ENCODE measurements at places on chromosomes 1 and 21.

DNA sequence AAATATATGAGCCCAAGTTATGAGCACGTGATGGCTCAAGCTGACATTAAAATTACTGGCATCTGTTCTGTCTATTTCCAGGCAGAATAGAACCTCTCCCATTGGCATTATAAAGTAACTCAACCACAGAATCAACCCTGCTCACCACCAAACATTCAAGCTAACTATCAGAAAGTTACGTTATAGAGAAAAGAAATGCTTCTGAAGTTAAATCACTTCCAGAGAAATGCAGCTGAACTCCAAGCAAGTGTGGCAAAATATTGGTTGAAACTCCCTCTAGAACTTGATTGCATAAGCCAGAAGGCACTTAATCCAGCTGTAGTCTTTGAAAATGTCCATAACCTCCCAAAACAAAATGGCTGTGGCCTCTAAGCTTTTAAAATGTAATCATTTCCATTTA is 36.2 kb upstream of the UBE2U start:
- DNase-seq = no peak

GRCh38 chr1:236150986-236151385 is 8.6 kb downstream of the GPR137B start:
- no peak for DNase-seq

GRCh38 chr21:44548381-44548780 is 2.9 kb downstream of the KRTAP10-2 start:
- no peak for DNase-seq

DNA sequence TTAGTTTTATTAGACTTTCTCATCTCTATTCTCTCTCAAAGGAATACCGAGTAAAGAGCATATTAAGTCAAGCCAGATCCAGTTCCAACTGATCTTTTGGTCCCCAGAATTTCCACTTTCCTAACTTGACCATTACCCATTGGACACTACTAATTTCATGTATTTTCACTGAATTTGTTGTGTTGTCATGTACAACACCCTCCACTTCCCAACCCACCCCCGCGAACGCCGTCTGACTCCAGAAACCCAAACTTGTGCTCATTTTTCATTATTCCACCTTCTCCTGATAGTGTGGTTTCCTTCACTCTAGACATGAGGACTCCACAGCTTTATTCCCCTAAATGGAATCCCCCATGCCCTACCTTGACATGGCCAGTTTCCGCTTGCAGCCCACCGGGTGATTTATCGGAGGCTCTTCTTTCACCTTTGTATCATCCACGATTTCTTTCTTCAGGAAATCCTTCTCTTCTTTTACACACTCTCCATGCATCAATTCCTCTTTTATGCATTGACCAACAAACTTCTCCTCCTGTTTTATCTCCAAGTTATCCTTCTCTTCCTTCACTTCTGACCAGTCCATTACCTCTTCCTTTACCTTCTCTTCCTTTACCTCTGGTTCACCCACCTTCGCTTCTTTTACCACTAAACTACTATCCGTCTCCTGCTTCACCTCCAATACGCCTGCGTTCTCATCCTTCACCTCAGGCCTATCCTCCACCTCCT is 805 bp downstream of the ZNHIT6 start:
- DNase-seq = no peak

DNA sequence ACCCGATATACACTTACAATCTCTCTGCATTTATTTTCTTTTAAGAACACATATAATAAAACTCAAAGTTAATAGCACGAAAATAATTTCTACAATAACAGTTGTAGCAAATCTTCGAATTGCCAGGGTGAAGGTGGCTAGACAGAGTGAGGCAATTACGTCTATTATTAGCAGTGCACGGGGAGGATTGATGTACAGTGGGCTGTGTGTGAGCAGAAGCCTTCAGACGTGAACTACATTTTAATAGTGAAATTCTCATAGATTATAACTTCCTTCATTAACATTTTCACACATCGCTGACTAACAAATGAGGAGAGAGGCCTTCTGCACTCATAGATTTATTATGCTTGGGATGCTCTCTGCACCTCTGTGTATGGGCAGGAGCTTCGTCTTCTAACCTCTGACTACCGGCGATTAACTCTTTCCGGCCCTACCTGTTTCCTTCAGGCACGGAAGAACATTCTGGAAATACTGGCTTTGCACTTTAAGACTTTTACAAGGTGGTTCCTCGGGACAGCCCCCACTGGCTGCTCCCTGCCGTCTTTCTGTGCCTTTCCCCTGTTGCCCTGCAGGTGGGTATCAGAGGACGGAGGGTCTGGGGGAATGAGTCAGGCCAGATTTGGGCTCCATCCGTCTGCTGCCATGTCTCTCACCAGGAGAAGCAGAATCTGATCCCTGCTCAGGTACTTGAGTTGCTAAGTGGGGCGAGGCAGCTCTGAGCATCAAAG is 200.5 kb downstream of the CAMTA1 start:
- DNase-seq = no peak

- DNase-seq = no peak
Measured at GRCh38 chr1:86515597-86515996, 31.3 kb upstream of the CLCA4 start.

GRCh38 chr1:66315671-66316070 is 218.3 kb upstream of the SGIP1 start:
- no peak for DNase-seq

DNA sequence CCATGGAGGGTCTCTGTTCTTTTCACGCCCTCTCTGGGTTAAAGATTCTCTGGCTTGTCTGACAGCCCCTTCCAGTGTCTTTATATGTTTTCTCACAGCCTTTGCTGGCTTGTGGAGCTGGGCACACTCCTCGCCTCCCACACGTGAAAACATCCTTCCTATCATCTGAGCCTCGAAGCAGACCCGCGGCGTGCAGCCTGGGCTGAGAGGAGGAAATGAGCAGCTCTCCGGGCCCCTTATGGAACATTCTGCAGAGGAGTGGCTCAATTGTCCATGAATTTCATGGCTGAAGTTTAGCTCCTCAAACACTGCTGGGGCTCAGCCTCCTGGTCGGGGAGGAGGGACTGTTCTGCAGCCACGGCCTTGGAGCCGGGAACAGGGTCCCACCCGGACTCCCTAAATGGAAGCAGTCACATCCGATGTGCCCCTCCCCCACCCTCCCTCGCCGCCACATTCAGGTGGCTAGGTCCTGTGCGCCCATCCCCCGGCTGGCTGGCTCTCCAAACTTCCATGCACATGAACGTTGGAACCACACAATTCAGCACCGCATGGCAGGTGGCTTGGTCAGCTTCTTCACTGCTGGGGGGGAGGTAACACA is 15.1 kb upstream of the PDE9A start:
- DNase-seq = no peak

DNA sequence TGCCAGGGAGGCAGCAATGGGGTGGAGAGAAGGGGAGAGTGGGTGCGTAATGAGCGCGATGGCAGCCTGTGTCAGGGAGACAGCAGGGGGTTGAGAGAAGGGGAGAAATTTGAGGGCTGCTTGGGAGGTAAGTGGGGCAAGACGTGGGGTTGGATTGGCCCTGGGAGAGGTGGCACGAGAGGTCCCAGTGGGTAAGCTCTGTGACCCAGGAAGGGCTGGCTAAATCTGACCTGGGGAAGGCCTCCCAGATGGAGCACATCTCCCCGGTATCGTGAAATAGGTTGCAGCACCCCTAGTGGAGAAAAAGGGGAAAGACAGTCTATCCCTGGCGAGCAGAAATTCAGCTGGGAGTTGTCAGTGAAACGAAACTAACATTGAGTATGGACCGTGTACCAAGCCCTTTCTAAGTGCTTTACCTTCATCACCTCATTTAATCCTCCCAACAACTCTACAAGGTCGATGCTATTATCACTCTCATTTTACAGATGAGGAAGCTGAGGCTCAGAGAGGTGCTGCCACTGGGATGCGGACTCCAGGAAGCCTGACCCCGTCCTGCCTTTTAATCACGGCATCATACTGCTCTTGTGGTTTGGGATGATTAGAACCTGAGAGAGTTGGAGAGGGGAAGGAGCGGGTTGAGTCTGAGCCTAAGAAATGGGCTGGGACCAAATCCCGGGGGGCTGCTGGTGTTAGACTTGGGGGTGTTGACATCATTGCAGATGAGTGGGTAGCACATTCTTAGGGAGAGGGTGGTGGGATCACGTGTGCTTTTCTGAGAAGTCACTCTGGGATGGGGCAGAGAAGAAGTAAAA is 56.6 kb upstream of the RPL11 start:
- peak; percentile 61 for DNase-seq

GRCh38 chr1:26848941-26849774 is 13.8 kb upstream of the SFN start:
- DNase-seq = no peak

GRCh38 chr1:117534995-117535467 is 70.8 kb upstream of the TENT5C start:
- peak; percentile 37 for DNase-seq

GRCh38 chr1:119582801-119583200 is 65.3 kb downstream of the ZNF697 start:
- DNase-seq = peak; percentile 6

DNA sequence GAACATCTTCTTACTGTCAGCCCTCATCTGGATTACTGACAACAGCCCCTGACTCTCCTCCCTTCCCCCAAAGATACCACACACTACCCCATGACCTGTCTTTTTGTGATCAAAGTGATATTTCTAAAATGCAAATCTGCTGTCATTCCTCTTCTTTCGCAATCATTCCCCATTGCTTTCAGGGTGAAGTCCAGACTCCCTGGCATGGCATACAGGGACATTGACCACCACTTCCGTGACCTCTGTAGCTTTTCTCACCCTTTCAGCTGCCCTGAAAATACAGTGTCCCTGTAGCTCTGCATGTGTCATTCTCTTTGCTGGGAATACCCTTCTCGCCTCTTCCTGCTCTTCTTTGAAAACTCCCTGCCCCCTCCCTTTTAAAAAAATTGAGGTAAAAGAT is 4.1 kb downstream of the SERINC2 start:
- DNase-seq = no peak

DNA sequence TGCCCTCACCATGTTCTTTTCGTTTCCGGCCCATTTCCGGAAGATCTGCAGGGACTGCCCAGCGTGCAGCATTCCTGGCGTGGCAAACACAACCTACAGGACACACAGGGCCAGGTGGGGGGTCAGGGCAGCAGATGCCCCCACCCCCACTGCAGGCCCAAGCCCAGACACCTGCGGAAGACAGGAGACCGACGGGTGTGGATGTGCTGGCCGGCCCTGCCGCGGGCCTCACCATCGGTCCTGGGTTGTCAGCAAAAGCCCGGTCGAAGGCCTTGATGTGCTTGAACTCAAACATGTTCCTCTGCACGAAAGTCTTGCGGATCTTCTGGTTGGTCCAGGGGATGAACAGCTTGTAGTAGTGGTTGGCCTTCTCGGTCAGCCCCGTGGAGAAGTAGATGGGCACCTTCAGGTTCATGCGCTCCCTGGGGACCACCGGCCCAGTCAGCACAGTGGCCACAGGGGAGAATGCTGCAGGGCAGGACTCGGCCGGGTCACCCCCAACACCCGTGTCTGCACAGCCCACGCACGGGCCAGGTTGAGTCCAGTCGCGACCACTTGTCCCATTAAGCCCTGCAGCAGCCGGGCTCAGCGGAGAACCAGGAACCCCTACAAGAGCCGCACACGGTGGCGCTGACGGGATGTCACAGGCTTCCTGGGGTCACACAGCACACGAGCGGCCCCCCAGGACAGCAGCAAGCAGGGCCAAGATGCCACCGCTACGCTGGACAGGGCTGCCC is 5.3 kb downstream of the PUSL1 start:
- no peak for DNase-seq

- no peak for DNase-seq
Measured at GRCh38 chr1:58979677-58980076, 195.8 kb upstream of the JUN start.

GRCh38 chr1:98176414-98176813 is 255.6 kb upstream of the DPYD start:
- DNase-seq = no peak

- no peak for DNase-seq
Measured at GRCh38 chr1:241507189-241507863, 12.2 kb downstream of the FH start.

GRCh38 chr1:18974005-18974404 is 17.5 kb upstream of the IFFO2 start:
- no peak for DNase-seq

- DNase-seq = no peak
Measured at GRCh38 chr1:104991702-104992101, 1242.0 kb downstream of the AMY1C start.

GRCh38 chr1:239616673-239617072 is 230.3 kb downstream of the CHRM3 start:
- DNase-seq = no peak

DNA sequence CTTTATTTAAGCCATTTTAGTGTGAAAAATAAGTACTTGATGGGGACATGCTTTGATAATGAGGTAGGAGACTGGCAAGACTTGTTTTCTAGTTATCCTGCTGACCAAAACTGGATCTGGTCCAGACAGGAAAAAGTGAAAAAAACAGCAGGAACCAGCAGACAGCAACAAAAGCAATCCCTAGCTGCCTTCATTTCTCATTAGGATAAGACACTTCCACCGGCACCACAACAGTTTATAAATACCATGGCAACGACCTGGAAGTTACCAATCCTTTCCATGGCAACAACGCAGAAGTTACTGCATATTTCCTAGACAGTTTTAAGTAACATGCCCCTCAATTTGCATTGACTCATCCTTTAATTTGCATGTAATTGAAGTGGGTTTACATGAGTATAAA is 993.8 kb upstream of the NCAM2 start:
- DNase-seq = no peak

GRCh38 chr1:201500670-201501120 is 6.2 kb downstream of the CSRP1 start:
- no peak for DNase-seq

DNA sequence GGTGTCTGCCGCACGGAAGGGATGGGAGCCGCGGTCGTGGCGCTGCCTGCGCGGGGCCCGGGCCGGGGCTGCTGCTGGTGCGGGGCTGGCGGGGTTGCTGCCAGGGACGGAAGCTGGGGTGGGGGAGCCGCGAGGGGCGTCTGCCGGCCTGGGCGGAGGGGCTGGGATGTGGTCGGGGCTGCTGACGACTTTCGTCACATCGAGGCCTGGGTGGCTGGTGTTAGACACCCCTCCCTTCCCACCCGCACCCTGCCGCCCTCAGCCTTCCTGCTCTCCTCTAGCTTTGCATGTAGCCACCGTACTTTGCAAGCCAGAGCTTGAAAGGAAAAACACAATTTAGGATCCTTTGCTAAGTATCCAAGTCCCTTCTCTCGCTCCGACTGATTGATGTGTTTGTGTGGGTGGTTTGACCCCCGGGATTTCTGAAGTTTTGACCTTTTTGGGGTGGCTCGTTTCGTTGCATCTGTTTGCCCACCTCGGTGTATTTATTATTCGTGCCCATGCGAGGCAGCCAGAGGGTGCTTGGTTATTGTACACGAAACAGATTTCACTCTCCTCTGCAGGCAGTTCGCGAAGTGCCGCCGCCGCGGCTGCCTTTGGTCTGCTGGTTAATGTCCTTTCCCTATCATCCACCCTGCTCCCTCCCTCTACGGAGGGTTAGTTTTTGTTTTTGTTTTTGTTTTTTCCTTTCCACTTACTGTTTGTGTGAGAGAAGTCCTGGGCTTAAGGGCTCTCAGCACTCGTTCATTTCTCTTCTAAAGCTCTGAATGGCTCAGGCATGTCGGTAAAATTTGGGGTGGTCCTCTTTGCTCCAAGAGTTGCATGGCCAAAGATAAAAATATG is 868 bp downstream of the C1orf21 start:
- DNase-seq = peak; percentile 5
